Muscle of back (tissue), 13 donors: ENCODE measurements at places on chromosomes 13 and 19.

DNA sequence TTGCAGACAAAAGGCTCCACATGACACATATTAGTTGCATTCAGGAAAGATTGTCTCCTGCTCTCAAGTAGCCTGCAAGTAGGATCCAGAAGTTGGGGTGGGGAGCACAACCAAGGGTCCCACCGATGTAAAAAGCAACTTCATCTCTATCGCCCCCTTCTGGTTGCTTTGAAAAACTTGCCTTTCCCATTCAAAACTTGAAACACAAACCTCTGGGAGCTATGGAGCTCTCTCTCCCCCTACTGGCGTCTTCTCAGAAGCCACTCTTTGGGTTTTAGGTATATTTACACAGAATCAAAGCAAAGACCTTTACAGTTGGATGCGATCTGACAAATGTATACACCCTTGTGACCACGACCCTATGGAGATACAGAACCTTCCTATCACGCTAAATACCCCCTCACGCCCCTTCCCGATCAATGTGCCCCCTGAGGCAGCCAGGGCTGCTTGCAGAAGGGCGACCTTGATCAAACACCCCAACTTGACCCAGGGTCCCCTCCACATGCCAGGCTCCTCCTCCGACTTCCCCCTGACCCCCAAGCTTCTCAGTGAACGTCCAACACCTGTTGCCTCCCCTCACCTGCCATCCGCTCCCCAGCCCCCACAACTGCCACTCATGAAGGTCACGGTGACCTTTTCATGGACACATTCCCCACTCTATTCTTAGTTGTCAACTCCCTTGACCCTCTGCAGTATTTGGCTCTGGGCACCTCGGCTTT, 10.1 kb downstream of the NOSIP start:
- DNase-seq: peak; percentile 83

DNA sequence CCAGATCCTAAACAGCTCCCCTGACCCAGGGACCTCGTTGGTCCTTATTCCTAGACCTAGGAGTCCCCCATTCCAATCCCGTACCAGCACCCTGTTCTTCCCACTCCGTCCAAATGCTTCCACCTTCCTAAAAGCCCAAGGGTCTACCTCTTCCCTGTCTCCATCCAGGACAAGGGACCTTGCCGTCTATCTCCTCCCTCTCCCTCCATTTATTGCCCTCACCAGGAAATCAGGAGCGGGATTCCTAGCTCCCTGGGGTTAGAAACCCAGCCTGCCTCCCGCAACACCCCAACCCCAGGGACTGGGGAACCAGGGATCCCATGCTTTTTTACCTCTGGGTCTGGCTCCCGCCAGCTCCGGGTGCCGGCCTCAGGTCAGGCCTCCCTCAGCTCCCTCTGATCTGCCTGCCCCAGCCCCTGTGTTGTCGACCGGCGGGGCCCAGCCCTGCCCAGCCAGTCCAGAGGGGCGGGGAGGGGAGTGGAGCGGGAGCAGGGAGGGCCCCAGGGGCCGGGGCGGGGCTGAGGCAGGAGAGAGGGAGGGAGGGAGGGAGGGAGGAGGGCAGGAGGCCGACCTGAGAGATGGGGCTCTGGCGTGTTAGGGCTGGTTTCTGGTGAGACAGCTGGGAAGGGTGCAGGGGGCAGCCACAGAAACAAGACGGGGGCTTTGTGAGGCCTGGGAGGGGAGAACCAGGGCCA, at the start of gene B3GNT8:
B3GNT8 (minus strand) TSS at position 423 of the 695 bp plus-strand sequence. CDS start 596 bp downstream, outside the sequence.
- DNase-seq: peak; percentile 66

DNA sequence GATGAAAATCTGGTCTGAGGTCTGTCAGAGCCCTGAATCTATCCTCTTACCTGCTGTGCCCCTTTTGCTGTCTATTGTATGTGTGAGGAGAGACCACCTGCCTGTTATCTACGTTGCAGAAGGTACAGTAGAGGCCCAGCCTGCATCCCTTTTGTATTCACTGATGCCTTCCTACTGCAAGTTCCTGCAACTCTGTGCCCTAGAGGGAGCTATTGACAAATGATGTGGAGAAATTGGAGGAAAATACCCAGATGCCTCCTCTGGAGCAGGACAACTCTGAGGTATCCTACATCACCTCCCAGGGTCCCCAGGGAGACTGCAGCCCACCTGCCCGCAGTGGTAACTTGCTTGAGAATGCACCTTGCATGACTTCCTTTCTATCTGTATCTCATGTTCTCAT, 33.7 kb downstream of the SIAH3 start:
- no peak for DNase-seq

DNA sequence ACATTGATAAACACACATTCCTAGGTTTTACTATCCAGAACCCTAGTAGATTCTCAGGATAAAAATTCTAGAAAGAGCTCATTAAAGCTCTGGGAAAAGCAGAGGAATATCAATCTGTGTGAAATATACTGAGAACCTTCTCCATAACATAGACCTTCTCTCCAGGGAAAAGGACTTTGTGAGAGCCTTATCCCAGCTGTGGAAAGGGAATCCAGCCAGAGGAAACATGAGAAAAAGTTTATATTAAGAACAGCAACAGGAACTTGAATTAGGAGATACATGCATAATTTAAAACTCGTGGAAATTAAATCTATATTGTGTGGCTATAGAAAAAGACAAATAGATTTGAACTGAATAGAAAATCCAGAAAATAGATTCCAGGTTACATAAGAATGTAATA, 1639.9 kb downstream of the EFNB2 start:
- peak; percentile 35 for DNase-seq

DNA sequence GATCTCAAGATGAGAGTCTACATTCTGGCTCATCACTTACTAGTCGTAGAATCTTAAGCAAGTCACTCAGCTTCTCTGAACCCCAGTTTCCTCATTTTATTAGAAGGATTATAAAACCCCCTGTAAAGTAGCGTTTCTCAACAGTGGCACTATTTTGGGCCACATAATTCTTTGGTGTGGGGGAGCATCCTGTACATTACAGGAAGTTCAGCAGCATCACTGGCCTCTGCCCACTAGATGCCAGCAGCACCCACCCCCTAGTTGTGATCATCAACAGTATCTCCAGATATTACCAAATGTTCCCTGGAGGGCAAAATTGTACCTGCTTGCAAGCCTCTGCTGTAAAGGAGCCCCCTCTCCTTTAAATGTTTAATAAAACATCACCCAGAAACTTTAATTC, 22.6 kb downstream of the STARD13 start:
- DNase-seq: no peak

DNA sequence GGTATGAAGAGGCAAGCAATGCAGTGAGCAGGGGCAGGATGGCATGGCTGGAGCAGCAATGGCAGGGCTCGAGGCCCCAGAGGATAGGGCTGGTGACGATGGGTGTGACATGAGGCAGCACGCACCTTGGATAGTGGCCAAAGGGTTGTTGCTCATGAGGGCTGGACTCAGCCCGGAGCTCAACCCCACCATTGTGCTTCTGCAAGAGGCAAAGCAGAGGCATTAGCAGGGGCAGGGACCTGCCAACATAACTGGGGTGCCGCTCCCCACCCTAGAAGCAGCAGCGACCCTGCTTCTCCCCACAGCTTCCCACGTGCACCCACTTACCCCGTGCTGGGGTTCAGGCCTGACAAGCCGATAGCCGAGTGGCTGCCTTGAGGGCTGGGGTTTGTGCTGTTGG, 15.8 kb downstream of the ZNF574 start:
- DNase-seq: no peak

DNA sequence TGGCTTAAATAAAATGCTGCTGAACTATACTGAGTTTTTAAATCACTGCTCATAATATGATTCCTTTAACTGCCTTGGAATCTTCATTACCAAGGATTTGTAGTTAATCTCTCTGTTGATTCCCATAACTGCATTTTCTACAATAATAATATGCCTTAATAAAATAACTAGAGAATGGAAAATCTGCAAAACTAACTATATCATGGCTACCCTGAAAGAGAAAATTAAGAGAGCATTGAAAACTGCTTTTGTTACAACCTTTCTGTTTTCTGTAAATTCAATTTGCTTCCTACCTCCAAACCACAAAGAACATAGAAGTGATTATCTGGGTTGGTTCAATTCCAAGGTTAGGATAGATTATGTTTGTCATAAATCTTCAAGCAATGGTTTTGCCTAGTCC, 202.8 kb upstream of the ATXN8OS start:
- DNase-seq: no peak

DNA sequence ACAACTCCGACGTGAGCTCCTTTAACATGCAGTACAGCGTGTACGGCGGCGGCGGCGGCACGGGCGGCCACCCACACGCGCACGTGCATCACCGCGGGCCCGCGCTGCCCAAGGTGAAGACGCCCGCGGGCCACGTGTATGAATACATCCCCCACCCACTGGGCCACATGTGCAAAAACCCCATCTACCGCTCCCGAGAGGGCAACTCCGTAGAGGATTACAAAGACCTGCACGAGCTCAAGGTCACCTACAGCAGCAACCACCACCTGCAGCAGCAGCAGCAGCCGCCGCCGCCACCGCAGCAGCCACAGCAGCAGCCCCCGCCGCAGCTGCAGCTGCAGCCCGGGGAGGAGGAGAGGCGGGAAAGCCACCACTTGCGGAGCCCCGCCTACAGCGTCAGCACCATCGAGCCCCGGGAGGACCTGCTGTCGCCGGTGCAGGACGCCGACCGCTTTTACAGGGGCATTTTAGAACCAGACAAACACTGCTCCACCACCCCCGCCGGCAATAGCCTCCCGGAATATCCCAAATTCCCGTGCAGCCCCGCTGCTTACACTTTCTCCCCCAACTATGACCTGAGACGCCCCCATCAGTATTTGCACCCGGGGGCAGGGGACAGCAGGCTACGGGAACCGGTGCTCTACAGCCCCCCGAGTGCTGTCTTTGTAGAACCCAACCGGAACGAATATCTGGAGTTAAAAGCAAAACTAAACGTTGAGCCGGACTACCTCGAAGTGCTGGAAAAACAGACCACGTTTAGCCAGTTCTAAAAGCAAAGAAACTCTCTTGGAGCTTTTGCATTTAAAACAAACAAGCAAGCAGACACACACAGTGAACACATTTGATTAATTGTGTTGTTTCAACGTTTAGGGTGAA, 6.6 kb downstream of the SLITRK5 start:
- no peak for DNase-seq

DNA sequence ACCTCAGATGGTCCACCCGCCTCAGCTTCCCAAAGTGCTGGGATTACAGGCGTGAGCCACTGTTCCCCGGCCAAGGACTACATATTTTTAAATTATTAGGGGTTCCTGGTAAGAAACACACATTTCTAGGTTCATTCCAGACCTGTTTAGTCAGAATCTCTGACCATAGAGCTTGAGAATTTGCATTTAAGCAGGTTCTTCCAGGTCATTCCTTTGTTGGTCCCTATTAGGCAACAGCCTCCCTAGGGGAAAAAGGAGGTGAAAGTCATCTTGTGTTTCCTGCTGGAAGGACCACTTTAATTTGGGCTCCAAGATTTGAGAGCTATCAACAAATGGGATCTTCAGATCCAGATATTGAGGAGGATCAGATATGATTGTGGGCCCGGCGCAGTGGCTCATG, 16.3 kb downstream of the S1PR2 start:
- no peak for DNase-seq

- DNase-seq: no peak
Observed at GRCh38 chr13:46753137-46753536, 43.8 kb downstream of the ESD start.

- peak; percentile 83 for DNase-seq
Observed at GRCh38 chr19:17441241-17442021, 7.0 kb downstream of the TMEM221 start.
